ENCODE measurements at places on chromosomes 13 and 19. TPM values are rescaled to one million over a fixed set of nuclear protein-coding genes. Genes with fewer than 3 reads are reported as not detected.

Gene BST2
- total RNA-seq: 50.1 TPM

Gene FUT2
- 13.4 TPM for total RNA-seq

Gene PSG3
- total RNA-seq: not detected

Gene ZNF723
- not detected for total RNA-seq

Gene PSG6
- not detected for total RNA-seq

Gene EFNB2
- 59.6 TPM for total RNA-seq

Gene STOML3
- total RNA-seq: not detected

Gene DIAPH3
- total RNA-seq: 7.3 TPM

Gene BLVRB
- total RNA-seq: 114 TPM

Gene RFPL4A
- total RNA-seq: not detected

Gene NXNL1
- not detected for total RNA-seq

Gene KLK14
- not detected for total RNA-seq

Gene CELF5
- not detected for total RNA-seq

Gene CNFN
- total RNA-seq: 0.93 TPM

Gene SLC6A16
- total RNA-seq: 0.27 TPM

GRCh38 chr13:70188567-70188966 lies 80.3 kb upstream of the KLHL1 start:
- DNase-seq: no peak

GRCh38 chr13:23654111-23655110 lies 84.2 kb downstream of the TNFRSF19 start:
- no peak for DNase-seq

DNA sequence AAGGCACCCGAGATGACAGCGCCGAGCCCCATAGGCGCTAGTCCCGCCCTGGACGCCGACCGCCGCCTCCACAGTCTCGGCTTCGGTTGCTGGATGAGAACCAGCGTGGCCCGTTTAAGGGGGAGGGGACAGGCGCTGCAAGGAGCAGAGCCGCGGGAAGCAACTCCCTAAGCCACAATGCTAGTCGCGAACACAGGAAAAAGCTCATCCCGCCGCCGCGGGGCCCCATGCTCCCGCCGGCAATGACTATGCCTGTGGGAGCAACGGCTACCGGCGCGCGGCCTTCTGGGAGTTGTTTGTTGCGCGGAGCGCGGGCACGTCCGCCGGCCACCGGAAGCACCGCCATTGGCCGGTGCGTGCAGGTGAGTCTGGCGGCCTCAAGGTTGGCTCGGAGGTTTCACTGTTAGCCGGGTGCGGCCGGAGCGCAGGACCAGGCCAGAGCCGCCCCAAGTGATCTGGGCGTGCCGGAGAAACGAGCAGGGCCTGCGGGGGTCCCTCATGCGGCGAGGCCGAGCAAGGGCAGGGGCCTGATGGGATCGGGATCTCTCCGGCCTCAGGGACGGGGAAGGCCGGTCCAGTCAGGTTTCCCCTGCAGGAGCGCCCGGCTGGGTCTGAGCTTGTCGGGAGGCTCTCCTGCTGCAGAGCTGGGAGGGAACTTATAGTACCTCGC lies at the start of gene ZNF544:
TSS of gene ZNF544 (plus strand) at position 330 of the 670 bp plus-strand sequence. CDS start 15,110 bp downstream, outside the sequence.
- DNase-seq: peak; percentile 91

DNA sequence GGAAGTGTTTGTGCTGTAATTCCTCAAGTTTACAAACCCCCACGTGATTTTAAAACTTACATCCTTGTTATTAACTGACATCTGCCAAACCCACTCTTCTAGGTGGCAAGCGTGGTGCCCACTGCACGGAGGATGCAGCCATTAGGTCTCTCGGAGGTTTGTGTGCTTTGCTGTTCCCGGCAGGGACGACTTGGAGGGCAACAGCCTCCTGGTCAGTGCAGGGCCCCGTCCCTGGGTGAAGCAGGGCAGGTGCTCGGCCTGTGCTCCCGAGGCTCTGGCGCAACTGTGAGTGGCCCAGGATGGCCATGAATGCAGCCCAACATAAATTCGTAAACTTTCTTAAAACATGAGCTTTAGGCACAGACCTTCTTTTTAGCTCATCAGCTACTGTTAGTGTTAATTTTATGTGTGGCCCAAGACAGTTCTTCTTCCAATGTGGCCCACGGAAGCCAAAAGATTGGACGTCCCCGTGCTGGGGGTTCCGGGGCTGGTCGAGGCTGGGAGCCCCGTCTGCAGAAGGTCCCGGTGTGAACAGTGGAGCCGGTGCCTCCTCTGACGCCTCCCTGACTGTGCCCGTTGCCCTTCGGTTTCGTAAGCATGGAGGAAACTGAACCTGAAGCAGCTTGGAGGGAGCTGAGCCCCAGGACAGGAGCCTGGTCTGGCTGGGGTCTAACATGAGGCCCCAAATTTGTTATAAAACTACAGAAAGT lies 11.9 kb downstream of the GAS6 start:
- no peak for DNase-seq

DNA sequence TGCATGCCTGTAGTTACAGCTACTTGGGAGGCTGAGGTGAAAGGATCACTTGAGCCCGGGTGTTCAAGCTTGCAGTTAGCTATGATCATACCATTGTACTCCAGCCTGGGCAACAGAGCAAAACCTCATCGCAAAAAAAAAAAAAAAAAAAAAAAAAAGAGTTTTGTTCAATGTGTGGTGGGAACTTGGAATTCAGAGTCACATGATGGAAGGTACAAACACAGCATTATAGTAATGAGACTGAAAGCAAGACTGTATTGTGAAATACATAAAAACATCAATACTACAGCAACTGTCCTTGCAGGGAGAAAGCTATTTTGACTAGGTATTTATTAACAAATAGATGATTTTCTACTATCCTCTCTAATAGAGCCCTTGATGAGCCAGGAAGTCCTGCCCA lies 393.2 kb downstream of the DLEU7 start:
- DNase-seq: no peak

DNA sequence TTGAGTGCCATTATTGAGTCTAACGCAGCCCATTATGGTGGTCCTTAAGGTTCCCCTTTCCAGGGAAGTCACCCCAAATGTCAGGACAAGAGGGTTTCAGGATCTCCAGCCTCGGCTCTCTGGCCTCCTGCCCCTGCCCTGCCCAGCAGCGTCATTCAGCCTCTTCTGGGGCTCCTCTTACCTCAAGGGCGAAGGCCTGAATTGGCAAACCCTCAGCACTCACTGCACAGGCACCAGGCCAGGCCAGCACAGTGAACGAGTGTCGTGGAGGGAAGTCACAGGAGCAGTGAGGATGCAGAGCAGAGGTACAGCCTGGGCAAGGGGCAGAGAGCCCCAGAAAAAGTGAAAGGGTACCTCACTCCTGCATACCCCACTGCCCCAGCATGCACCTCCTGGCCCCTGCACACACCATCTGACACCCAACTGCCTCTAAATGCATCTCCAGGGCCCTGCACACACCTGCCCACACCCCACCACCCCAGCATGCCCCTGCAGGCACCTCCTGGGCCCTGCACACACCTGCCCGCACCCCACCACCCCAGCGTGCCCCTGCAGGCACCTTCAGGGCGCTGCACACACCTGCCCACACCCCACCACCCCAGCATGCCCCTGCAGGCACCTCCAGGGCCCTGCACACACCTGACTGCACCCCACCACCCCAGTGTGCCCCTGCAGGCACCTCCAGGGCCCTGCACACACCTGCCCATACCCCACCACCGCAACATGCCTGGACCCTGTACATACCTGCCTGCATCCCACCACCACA lies 19.8 kb downstream of the SLC25A42 start:
- DNase-seq: no peak

GRCh38 chr13:114283576-114283975 lies 2.2 kb downstream of the UPF3A start:
- DNase-seq: peak; percentile 21

GRCh38 chr13:113105921-113106452 lies 396 bp downstream of the F7 start:
- peak; percentile 39 for DNase-seq

GRCh38 chr19:49884109-49884508 lies 6.6 kb downstream of the TBC1D17 start:
- no peak for DNase-seq

- peak; percentile 59 for DNase-seq
Observed at GRCh38 chr13:21075379-21076249, 14.2 kb upstream of the LATS2 start.

- no peak for DNase-seq
Observed at GRCh38 chr13:29888306-29888705, 37.9 kb upstream of the UBL3 start.

- DNase-seq: no peak
Observed at GRCh38 chr13:76795701-76796695, 90.2 kb downstream of the KCTD12 start.

- DNase-seq: peak; percentile 21
Observed at GRCh38 chr13:99981735-99982035, at the start of gene ZIC2. TSS of gene ZIC2 (plus strand) at chr13:99981784. CDS start at chr13:99982065, 281 bp downstream.

DNA sequence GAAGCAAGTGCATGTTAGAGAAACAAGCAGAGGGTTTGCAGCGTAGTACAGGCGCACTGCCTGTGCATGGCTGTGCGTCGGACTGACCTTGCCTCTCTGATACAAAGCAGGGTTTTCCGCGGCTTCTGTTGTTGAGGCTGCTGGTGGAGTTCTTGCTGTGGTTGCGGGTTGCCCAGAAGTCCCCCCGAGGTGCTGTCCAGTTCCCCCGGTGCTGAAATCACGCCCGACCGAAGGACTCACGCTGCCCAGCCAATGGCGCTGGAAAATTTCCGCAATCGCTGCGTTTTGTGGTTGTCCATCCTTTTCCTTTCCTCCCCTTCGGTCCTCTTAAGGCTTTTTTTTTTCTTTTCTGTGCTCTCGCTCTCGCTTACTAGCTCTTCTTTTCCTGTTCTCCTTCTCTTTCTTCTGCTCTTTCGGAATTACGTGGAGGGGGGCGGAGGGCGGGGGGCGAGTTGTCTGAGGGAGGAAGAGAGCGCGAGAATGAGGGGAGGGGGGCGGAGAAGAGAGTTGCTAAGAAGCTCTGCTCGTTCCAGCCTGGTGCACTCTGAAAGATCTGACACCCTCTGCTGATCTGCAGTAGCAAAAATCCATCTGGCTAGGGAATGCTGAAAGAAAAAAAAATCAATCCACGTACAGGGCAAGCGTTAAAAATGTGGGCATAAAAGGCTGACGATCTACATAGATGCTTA lies at the start of gene SLITRK1:
TSS of gene SLITRK1 (minus strand) at position 558 of the 689 bp plus-strand sequence. CDS start 967 bp downstream, outside the sequence.
- peak; percentile 80 for DNase-seq

GRCh38 chr19:10011974-10012373 lies 1.3 kb upstream of the RDH8 start:
- no peak for DNase-seq

GRCh38 chr13:85657942-85658341 lies 141.3 kb downstream of the SLITRK6 start:
- no peak for DNase-seq

DNA sequence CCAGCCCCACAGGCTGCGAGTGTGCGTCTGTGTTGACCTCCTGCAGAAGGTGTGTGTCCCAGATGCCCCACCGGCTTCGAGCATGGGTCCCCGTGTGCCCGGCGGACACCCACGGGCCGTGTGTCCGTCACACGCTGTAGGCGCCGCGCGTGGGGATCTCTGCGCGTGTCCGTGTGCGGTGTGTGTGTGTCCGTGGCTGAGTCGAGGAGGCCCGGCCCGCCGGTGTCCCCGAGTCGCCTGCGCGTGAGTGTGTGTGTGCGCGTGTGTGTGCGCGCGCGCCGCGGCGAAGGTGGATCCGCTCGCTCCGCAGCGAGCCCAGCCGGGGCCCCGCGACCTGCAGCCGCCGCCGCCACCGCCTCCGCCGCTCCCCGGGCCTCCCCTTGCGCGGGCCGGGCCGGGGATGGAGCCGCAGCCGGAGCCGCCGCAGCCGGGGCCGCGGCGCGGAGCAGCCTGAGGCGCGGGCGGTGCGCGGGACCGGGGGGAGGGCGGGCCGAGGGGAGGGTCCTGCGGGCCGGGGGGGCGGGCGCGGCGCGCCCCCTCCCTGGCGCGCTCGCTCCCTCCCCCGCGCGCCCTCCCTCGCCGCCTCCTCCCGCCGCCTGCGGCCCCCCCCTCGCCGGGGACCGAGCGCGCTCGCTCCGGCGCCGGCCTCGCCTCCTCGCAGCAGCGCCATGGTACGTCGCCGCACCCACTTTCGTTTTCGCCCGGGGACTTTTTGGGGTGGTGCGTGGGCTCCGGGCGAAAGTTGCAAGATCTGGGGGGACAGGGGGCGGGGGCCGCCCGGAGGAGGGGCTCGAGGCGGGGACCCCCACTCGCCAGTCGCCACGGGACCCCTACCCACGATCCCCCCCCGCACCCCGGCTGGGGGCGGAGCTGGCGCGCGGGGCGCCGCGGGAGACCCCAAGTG lies 7.1 kb upstream of the NFIC start:
- DNase-seq: peak; percentile 62

- no peak for DNase-seq
Observed at GRCh38 chr13:19178901-19179593, 2.6 kb downstream of the TUBA3C start.

DNA sequence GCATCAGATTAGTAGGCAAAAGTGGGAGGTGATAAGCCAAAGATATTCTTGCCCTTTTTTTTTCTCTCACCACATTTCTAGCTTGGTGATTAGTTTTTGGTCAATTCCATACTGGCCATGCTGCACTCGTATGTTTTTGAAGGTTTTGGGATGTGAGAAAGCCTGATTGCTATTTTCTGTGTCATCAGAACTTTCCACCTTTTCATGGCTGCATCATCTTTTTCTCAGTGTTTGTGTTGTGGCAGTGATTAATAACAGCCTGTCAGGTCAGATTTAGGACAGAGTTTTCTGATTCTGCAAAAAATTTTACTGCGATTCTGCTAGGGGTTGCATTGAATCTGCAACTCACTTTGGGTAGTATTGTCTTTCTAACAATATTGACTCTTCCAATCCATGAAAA lies 32.9 kb downstream of the PSG1 start:
- no peak for DNase-seq

DNA sequence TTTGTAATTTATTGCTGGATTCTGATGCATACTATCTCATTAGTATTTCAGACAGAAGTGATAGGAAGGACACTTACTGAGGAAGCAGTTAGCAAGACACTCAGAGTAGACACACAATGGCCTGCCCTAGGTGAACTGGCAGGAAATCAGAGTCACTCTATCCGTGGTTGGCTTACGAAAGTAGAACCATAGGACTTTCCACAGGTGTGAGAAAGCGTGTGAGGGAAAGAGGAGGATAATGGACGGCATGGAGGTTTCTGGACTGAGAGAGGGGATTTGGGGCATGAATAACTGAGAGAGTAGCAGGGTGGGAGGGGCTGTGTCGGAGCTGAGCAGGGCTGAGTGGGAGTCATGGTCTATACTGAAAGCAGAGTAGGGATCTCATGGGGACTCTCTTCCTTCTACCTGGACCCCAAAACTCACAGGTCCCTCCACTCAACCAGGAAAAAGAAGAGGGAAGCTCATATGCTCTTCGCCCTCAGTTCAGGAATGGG lies 18.7 kb upstream of the EID2 start:
- no peak for DNase-seq

DNA sequence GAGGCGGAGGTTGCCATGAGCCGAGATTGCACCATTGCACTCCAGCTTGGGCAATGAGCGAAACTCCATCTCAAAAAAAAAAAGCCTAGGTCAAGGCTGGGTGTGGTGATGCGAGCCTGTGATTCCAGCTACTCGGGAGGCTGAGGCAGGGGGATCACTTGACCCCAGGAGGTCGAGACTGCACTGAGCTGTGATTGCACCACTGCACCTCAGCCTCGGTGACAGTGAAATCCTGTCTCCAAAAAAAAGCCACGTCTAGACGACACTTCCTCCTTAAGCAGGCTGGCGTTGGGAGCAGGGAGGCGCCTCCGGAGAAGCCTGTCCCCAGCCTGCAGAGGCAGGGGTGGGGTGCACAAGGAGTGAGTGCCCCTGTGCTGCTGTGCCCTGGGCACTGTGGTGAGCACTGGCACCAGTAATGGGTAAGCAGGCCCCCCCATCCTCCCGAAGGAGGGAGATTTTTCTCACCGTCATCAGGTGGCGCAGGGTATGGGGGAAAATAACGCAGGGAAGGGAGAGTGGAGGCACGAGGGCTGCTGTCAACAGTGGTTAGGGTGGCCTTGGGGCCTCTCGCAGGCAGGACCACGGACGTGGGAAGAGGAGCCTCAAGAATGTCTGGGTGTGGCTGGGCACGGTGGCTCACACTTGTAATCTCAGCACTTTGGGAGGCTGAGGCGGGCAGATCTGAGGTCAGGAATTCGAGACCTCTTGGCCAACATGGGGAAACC lies 706 bp downstream of the P2RY11 start:
- DNase-seq: no peak

Measured in hepatocyte (in vitro differentiated cells).